Ascending aorta (tissue), 2 donors: ENCODE measurements at places on chromosomes 13 and 19. TPM values are rescaled to one million over a fixed set of nuclear protein-coding genes. Genes with fewer than 3 reads are reported as not detected.
A peak's percentile ranks its signal among the peaks of the same experiment; 100 is the strongest.

SHC2 gene
- total RNA-seq: 51.2 TPM

ADAMTS10 gene
- 184 TPM for total RNA-seq

GRCh38 chr19:4542896-4543841 lies 3.3 kb upstream of the LRG1 start:
- peak overlapping the region; percentile 22 for H3K4me3 ChIP-seq
- no peaks in the 10 kb centered on the region for H3K27me3 ChIP-seq
- H3K36me3 ChIP-seq: no peaks in the 10 kb centered on the region

GRCh38 chr13:76472916-76473315 lies 413.3 kb downstream of the KCTD12 start:
- no peak for DNase-seq
- H3K36me3 ChIP-seq: no peaks in the 10 kb centered on the region

DNA sequence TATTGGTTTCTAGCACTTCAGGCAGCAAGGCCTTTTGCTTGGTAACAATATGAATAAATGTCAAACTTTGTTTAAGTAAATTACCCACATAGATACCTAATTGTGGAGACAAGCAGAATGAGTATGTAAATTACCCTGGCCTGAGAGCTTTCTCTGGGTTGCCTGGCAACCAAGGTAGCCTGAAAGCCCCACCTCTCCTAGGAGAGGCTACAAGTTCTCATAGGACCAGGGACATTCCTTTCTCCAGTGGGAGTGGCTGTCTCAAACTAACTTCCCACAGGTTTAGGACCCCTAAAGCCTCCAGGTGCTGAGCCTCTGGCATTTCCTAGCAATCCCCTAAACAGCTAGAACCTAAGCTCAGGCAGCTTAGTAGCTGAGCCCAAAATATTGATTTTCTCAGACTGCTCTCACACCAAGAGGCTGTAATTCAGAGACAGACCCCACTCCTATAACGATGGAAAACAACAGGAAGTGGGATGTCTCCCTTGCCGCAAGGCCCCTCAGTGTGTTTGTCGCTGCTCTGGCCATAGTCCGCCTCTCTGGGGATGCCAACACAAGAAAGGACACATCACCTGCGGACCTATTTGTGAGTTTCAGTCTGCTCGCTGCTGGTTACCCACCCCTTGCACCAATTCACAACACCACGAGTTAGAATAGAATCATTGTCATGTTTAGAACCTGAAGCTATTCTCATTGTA lies 207.3 kb downstream of the DLEU7 start:
- peak overlapping the region; percentile 27 for H3K27ac ChIP-seq
- H3K4me1 ChIP-seq: no peaks in the 10 kb centered on the region
- no peak overlapping the region for H3K4me3 ChIP-seq

GRCh38 chr13:43122791-43123190 lies 99.4 kb downstream of the DNAJC15 start:
- H3K27me3 ChIP-seq: no peaks in the 10 kb centered on the region
- H3K4me3 ChIP-seq: no peak overlapping the region
- H3K4me1 ChIP-seq: no peaks in the 10 kb centered on the region
- DNase-seq: no peak
- H3K36me3 ChIP-seq: no peaks in the 10 kb centered on the region

SPACA4 gene
- not detected for total RNA-seq

- no peaks in the 10 kb centered on the region for H3K36me3 ChIP-seq
- no peaks in the 10 kb centered on the region for H3K4me1 ChIP-seq
- H3K27me3 ChIP-seq: no peaks in the 10 kb centered on the region
- no peak for DNase-seq
Observed at GRCh38 chr13:52749419-52749818, 9.8 kb upstream of the CNMD start.

DNA sequence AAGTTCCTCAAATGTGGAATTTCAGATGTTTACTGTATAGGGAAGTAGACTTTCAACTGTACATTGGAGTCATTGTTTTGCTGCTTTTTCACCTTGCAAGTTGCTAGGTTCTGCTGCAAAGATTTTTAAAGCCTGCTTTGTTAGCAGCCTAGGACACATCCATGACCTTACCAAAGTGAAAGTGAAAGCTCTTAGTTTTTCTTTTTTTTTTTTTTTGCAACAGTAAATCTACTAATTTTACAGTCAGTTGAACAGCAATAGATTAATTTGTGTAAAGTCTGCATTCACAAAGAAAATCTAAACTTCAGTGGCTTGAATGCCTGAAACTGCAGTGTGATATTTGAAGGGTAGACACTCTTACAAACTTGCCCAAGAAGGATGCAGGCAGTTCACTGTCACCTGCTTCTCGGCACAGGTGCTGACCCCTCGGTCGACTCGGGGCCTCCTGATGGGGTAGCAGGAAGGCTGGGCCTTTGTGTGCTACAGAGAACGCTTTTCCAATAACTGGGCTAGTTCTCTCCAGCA lies 5.0 kb upstream of the MTIF3 start:
- no peak overlapping the region for H3K27ac ChIP-seq
- peaks cover 3% of the 10 kb centered on the region for H3K4me1 ChIP-seq
- peak overlapping the region; percentile 31 for H3K4me3 ChIP-seq
- no peak for DNase-seq

- H3K36me3 ChIP-seq: no peaks in the 10 kb centered on the region
- H3K4me3 ChIP-seq: no peak overlapping the region
- no peaks in the 10 kb centered on the region for H3K27me3 ChIP-seq
- DNase-seq: no peak
- H3K4me1 ChIP-seq: no peaks in the 10 kb centered on the region
- no peak overlapping the region for H3K27ac ChIP-seq
Observed at GRCh38 chr13:84096216-84096615, 213.9 kb upstream of the SLITRK1 start.

PEAK3 gene
- 4.7 TPM for total RNA-seq

DNA sequence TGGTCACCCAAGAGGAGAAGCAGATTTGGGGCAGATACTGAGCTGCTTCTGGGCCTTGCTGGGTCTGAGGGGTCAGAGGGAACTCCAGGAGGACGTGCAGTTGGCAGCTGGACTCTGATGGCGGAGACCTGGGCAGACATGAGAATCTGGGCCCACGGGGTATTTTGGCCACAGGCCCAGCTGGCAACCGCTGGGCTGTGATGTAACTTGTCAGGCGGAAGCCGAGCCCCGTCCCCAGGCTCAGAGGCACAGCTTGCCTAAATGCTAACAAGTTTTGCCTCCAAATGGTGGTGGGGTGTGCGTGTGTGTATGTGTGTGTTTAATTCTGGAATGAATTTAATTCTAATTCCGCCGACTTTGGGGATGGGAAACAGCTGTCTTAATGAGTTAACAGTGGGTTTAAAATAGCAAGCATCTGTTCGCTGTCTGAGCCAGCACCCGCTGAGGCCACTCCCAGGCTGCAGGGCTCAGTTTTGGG lies 11.6 kb downstream of the ZNRF4 start:
- DNase-seq: no peak
- H3K27me3 ChIP-seq: no peaks in the 10 kb centered on the region
- no peaks in the 10 kb centered on the region for H3K36me3 ChIP-seq
- no peak overlapping the region for H3K4me3 ChIP-seq

GRCh38 chr13:81318231-81319019 lies 977.5 kb upstream of the SPRY2 start:
- H3K36me3 ChIP-seq: no peaks in the 10 kb centered on the region
- DNase-seq: no peak
- H3K27ac ChIP-seq: no peak overlapping the region
- H3K4me1 ChIP-seq: no peaks in the 10 kb centered on the region
- H3K27me3 ChIP-seq: no peaks in the 10 kb centered on the region
- no peak overlapping the region for H3K4me3 ChIP-seq

- DNase-seq: no peak
- H3K4me1 ChIP-seq: no peaks in the 10 kb centered on the region
- peaks cover 40% of the 10 kb centered on the region for H3K36me3 ChIP-seq
- no peak overlapping the region for H3K4me3 ChIP-seq
- H3K27me3 ChIP-seq: no peaks in the 10 kb centered on the region
- H3K27ac ChIP-seq: no peak overlapping the region
Observed at GRCh38 chr19:56091066-56091490, 30.0 kb downstream of the ZNF787 start.

GRCh38 chr19:40411125-40411842 lies 1.9 kb downstream of the PRX start:
- peak overlapping the region; percentile 40 for H3K27ac ChIP-seq
- DNase-seq: no peak
- no peak overlapping the region for H3K4me3 ChIP-seq
- no peaks in the 10 kb centered on the region for H3K27me3 ChIP-seq

PSPN gene
- not detected for total RNA-seq

CGB5 gene
- total RNA-seq: not detected

DNA sequence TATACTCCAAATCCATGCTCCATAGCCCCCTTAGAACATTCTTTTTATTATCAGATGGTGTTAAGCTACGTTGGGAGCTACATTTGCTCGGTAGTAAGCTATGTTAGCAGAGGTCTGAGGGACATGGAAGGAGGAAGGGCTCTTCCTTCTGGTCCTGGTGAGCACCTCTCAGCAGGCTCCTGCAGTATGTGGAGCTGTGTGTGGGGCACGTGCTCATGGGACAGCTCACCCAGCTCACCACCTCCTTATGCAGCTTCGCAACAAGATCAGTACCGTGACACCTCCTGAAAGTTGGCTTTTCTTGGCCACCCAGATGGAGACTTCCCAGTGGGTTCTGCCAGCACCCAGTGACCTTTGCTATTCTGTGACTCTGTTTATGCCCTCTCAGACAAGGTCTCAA lies 400.5 kb upstream of the SLC10A2 start:
- no peaks in the 10 kb centered on the region for H3K4me1 ChIP-seq
- no peaks in the 10 kb centered on the region for H3K27me3 ChIP-seq
- no peak for DNase-seq
- H3K27ac ChIP-seq: no peak overlapping the region
- H3K36me3 ChIP-seq: no peaks in the 10 kb centered on the region
- no peak overlapping the region for H3K4me3 ChIP-seq

DNA sequence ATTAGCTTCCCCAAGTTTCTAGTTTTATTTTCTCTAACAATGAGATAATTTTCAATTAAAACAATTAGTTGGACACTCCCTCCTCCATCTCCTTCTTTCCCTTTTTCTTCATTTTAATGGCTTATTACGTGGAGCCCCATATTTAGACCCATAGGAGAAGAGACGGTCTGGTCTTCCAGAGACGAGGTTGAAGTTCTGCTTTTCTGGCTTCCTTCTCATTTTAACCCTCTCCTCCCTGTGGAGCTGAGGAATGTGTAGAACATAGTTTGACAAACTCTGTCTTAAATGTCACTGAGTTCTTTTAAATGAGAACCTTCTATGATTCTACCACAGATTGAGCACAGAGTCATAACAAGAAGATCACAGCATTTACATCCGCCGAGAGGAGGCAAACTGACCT lies 86.8 kb downstream of the EDNRB start:
- H3K4me3 ChIP-seq: no peak overlapping the region
- H3K36me3 ChIP-seq: no peaks in the 10 kb centered on the region
- H3K27ac ChIP-seq: no peak overlapping the region
- no peaks in the 10 kb centered on the region for H3K4me1 ChIP-seq
- no peaks in the 10 kb centered on the region for H3K27me3 ChIP-seq

GRCh38 chr13:74683411-74683810 lies 549.2 kb upstream of the KLF12 start:
- no peaks in the 10 kb centered on the region for H3K36me3 ChIP-seq
- H3K27ac ChIP-seq: no peak overlapping the region
- H3K4me3 ChIP-seq: no peak overlapping the region
- no peaks in the 10 kb centered on the region for H3K27me3 ChIP-seq
- no peak for DNase-seq
- no peaks in the 10 kb centered on the region for H3K4me1 ChIP-seq

EMP3 gene
- 18.2 TPM for total RNA-seq

GRCh38 chr19:41537789-41538188 lies 38.2 kb upstream of the CEACAM21 start:
- no peak overlapping the region for H3K4me3 ChIP-seq
- H3K4me1 ChIP-seq: no peaks in the 10 kb centered on the region
- no peak overlapping the region for H3K27ac ChIP-seq
- no peaks in the 10 kb centered on the region for H3K36me3 ChIP-seq
- no peak for DNase-seq
- H3K27me3 ChIP-seq: no peaks in the 10 kb centered on the region

NCCRP1 gene
- total RNA-seq: not detected

DNA sequence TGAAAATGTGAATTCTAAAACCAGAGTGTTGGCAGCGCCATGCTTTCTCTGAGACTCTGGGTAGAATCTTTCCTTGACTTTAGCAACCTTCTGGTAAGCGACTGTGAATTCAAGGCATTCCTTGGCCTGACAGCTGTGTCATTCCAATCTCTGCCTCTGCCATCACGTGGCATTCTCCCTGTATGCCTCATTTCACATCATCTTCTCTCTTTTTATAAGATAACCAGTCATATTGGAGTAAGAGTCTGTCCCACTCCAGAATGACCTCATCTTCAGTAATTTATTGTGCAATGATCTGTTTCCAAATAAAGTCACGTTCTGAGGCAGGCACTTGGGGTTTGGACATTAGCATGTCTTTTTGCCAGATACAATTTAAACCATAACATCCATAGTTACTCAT lies 103.4 kb upstream of the POSTN start:
- no peaks in the 10 kb centered on the region for H3K4me1 ChIP-seq
- no peaks in the 10 kb centered on the region for H3K36me3 ChIP-seq
- H3K27me3 ChIP-seq: no peaks in the 10 kb centered on the region
- DNase-seq: no peak
- peak overlapping the region; percentile 2 for H3K27ac ChIP-seq

LPAR2 gene
- 0.75 TPM for total RNA-seq

GRCh38 chr13:30340331-30341250 lies 33.2 kb upstream of the KATNAL1 start:
- H3K27ac ChIP-seq: peak overlapping the region; percentile 77
- H3K27me3 ChIP-seq: no peaks in the 10 kb centered on the region
- peaks cover 20% of the 10 kb centered on the region for H3K4me1 ChIP-seq
- H3K4me3 ChIP-seq: no peak overlapping the region

APOC4 gene
- not detected for total RNA-seq

DNA sequence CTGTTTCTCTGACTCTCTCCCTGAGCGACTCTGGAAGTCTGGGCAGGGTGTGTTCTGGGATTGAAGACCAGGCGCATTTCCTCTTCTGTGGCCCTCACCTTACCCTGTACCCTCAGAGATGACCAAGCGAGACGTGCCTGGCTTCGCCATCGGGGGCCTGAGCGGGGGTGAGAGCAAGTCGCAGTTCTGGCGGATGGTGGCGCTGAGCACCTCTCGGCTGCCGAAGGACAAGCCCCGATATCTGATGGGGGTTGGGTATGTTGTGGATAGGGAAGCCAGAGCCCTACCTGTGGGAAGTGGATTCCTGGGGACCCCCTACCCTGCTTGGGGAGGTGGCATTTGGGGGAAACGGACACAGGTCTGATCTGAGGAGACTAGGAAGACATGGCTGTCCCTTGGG lies 5.8 kb upstream of the DNM2 start:
- H3K27me3 ChIP-seq: no peaks in the 10 kb centered on the region
- no peak for DNase-seq
- H3K27ac ChIP-seq: no peak overlapping the region
- peaks cover 4% of the 10 kb centered on the region for H3K4me1 ChIP-seq
- peaks cover 33% of the 10 kb centered on the region for H3K36me3 ChIP-seq
- H3K4me3 ChIP-seq: no peak overlapping the region

DNA sequence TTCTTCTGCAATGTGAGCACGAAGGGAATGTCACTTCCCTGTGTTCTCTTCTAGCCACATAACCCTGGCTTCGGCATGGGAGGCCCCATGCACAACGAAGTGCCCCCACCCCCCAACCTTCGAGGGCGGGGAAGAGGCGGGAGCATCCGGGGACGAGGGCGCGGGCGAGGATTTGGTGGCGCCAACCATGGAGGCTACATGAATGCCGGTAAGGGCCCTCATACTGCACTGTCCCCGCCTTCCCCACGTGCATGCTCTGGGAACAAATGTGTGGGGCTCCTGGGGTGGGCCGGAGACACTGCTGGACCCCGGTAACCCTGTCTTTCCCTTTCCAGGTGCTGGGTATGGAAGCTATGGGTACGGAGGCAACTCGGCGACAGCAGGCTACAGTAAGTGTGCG lies 17.7 kb upstream of the QTRT1 start:
- peaks cover 100% of the 10 kb centered on the region for H3K36me3 ChIP-seq
- no peaks in the 10 kb centered on the region for H3K4me1 ChIP-seq
- no peak overlapping the region for H3K4me3 ChIP-seq
- H3K27ac ChIP-seq: no peak overlapping the region
- DNase-seq: no peak
- H3K27me3 ChIP-seq: no peaks in the 10 kb centered on the region
